ENCODE measurements at places on chromosomes 11 and 22.

DNA sequence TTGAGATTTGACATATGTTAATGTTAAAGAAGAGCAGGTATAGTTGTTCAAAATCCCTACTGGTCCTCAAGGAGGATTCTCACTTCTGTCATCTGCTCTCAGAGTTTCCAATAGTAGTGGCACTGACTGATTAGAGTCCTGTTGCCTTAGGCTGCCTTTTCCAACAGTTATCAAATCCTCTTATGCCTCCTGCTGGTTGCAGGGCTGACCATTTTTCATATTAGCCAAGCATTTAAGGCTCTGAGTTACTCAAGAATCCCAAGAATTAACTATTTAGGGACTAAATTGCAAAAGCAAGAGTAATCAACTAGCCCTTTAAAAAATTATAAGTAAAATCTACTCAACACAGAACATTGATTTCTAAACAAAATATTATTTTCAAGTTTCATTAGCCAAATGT is 212.0 kb upstream of the CHORDC1 start:
- DNase-seq = no peak

- DNase-seq = no peak
Measured at GRCh38 chr22:20448630-20449029, 11.0 kb upstream of the SCARF2 start.

GRCh38 chr11:78791964-78792363 is 217.3 kb upstream of the NARS2 start:
- no peak for DNase-seq

GRCh38 chr11:15937601-15938120 is 418.7 kb downstream of the SOX6 start:
- DNase-seq = no peak

DNA sequence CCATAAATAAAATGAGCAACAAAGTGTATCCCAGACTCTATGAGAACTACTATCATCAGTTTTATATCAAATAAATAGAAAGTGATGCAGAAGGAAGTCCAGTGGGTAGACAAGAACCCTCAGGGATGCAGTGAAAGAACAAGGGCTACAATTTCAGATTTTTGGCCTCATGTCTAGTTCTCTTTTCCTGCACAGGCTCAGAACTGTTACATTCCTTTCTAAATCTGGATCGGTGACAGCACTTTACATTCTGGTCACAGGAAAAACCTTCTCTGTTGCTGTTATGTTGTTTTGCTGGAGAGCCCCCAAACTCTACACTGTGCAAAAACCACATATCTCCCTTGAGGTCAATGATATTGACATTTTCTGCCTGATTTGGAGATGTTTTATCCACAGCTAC is 108.8 kb upstream of the ANO5 start:
- no peak for DNase-seq

DNA sequence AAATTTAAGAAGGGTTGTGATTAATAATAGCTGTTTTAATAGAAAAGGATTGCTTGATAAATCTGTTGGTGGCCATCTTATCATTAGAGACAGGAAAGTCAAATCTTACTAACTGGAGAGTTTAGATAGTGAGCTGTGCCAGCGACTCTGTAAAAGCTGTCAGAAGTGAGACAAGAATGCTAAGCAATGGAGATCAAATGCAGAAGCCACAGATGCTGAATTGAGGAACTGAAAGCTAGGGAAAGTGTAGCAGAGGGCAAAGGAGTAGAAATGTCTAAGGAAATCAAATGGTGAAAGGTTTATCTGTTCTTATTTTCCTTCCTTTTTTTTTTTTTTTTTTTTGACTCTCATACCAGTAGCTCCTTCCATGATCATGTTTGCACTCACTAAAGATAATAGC is 13.7 kb downstream of the MS4A13 start:
- DNase-seq = no peak

GRCh38 chr11:32434356-32435151 is 785 bp downstream of the WT1 start:
- no peak for DNase-seq

DNA sequence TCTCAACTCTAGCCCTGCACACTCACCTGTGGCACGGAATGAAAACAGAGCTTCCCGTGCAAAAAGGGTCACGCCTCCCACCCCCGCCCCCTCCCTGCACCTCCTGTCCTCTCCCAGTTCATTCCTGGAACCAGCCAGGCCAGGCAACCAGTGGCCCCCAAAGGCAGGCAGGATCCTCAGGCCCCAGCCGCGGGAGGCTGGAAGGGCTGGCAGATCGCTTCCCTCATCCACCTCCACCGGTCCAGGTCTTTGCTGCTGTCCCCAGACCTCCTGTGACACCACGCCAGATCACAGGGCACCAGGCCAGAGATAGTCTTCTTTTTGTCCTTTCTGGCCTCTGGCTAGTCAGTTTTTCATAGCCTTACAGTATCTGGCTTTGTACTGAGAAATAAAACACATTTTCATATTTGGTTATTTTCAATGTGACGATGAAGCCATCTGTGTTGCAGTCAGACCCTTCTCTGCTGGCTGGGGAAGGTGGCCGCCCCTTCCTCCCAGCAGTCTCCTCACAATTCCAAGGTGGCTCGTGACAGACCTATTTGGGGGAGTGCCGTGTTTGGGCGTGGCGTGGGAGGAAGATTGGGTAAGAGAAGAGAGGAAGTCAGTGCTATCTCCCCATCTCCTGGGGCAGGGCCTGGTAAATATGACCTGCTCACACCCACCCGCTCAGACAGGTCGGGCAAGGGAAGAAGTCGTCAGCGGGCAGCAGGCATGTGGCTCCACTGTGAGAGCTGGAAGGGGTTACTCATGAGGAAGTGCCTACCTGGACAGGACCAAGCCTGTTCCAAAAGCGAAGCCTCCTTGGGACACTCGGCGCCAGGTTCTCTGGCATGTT is 9.1 kb downstream of the SSH3 start:
- DNase-seq = no peak

- DNase-seq = no peak
Measured at GRCh38 chr11:19931141-19931770, 218.6 kb downstream of the NAV2 start.

DNA sequence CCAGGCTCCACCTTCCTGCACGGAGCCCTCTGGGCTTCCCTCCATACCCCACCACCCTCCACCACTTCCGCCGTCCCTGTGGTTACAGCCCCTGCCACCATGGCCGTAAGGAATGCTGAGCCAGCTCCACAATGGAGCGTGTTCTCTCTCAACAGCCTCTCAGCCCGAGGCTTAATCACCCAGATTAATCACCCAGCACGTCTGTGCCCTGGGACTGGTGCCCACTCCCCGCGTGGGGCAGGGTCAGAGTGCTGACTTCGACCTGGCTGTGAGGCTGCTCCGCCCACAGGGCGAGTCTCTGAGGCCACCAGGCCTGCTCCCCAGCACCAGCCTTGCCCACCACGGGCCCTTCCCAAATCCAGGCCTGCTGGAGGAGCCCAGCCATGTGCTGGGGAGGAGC is 4.0 kb upstream of the TH start:
- no peak for DNase-seq

DNA sequence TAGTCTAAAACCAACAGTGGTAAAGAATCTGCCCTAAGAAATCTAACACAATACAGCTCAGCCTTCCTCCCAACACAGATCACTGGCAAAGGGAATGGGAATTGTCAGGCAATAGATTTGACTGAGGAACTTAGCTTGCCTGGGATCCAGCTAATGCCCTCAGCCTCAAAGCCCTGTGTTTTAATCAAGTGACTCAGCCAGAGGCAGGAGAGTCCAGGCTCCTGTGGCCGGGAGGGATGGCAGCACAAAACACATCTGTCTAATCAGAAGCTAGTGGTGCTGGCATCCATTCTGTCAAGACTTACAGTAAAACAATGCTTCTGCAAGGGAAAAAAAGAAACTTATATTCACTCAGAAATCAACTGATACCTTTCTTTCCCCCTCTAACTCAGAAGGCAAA is 5.6 kb downstream of the SYTL2 start:
- no peak for DNase-seq

DNA sequence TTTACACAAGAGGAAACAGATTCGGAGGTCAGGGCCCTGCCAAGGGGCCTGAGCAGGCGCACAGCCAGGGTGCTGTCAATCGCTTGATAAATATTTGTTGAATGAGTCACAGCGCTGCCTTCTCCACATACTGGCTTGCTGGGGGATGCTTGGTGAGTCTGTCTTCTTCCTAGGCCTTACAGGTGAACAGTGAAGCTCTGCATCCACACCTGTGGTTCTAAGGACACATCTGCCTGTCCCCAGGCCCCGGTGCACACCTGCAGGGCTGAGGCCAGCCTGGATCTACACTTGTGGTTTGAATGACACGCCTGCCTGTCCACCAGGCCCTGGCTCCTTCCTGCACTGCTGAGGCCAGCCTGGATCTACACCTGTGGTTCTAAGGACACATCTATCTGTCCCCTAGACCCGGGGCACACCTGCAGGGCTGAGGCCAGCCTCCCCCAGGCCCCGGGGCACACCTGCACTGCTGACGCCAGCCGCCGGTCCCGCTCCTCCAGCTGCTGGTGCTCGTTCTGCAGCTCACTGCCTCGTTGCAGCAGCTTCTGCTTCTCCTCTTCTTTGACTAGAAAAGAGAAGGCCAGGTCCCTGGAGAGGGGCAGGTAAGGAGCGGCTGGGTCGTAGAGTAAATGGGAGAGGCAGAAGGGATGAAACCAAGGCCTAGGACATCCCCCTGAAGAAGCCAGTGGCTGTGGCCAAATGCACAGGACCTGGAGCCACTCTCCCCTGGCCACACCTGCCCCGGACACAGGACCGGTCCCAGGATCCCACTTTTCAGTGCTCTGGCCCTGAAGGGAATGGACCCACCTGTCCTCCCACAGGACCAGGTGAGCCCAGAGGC is 124.6 kb downstream of the PHF21B start:
- DNase-seq = no peak

DNA sequence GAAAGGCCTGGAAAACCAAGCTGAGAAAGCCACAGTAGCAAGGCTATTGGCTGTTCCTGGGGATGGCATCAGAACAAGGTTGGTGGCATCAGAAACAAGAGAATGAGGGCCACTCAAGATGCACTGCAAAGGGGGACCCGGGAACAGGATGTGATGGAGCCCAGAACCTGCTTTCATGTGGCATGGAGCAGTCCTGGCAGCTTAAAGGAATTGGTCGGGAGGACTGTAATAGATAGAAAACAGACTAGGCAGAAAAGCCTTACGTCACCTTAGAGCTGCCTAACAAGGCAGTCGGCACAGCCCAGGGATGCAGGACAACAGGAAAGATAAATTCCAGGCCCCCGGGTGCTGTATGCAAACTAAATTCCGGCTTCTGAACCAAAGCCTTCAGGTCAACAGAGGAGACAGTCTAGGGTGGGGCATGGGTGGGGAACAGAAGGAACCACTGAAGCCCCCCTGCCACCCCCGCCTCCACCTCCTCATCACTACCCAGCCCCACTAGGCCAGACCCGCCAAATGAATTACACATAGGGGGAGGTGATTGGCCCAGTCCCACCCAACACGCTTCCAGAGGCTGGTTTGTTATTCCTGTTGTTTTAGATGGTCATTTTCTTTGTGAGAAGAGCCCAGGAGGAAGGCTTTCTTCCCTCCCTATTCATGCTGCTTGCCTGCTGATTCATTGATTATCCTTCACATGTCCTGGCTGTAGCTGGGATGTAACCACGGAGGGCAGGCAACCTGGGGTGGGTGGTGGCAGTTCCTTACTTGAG is 25.7 kb upstream of the LRRC55 start:
- DNase-seq = no peak

DNA sequence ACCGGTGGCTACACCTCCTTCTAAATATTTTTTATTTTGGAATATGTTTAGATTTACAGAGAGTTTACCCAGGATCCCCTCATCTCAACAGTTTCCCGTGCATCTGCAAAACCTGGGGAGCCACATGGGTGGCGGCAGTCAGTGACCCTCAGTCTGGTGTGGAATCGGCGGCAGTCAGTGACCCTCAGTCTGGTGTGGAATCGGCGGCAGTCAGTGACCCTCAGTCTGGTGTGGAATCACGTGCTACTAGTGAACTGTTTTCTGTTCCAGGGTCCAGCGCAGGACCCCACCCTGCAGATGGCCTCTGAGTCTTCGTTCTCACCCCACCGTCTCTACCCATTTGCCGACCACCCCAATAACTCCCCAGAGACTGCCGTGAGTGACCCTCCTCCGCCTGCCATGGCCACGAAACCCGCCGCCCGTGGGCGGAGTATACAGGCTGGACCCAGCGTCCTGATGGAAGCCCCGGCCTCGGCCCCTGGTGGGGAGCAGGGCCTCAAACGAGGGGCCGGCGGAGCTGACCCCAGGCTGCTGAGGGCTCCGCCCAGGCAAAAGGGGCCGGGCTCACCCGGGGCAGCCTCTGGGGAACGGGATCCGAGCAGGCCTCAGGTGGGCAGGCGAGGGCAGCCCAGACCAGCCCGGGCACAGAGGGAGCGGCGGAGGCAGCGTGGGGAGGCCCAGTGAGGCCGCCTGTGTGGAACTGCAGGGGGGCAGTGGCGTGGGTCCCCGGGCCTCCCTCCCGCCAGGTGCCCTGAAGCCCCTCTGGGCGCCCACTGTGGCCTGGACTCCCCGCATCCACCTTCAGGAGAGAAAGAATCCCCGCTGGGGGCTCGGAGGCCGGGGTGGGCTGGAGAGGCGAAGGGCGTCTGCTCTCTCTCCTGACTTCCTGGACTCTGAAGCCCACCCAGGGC is 2.5 kb downstream of the IL17REL start:
- no peak for DNase-seq

DNA sequence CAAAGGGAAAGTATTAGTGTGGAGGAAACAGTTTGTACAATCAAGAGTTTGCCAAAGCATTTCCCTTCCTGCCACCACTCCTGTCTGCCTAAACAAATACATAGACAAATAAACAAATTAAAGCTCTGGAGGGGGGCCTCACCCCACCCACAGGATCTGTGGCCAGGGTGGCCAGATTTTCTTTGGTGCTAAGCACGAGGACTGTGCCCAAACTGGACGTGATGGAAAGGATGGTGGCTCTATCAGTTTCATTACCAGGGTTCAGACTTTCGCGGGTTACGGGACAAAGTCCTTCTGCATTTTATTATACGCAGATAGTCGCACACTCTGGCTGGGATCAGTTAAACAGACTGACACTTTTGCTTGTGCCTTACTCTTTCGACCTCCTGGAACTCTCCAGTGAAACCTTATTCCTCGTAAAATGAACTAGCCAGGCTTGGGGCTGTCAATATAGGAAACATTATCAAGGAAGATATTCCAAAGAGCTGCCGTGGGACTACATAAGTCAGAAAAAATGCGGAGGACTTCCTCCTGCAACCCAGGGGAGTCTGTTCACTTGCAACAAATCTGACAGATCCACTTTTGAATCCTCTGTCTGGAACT is 11.2 kb downstream of the BARX2 start:
- no peak for DNase-seq

GRCh38 chr11:83151274-83151977 is 5.5 kb upstream of the PCF11 start:
- no peak for DNase-seq

GRCh38 chr11:85827748-85828639 is 17.1 kb upstream of the SYTL2 start:
- no peak for DNase-seq
